Neuronal stem cell (in vitro differentiated cells): ENCODE measurements at places on chromosomes 2 and 18.

DNA sequence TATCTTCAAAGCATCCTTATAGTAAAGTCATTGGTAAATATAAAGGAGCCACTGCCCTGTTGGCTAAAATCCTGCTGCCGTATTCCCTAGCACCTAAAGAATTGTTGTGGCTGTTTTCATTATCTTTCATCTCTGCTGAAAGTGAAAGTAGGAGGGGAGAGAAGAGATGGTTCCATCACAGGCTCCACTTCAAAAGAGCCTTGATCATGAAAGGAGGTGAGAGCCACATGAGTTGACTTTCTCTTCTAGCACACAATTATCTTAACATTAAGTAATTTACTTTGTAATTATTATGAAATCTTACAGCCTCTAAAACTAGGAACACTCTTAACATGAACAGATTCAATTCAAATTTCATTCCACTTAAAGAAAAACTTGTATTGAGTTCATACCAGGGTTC lies 1050.9 kb upstream of the LRRTM1 start:
- DNase-seq = no peak

- DNase-seq = no peak
These were observed 53.4 kb upstream of the GAREM2 start for GRCh38 chr2:26119521-26119920.

GRCh38 chr2:37454851-37455762 lies 110.7 kb downstream of the QPCT start:
- no peak for DNase-seq

DNA sequence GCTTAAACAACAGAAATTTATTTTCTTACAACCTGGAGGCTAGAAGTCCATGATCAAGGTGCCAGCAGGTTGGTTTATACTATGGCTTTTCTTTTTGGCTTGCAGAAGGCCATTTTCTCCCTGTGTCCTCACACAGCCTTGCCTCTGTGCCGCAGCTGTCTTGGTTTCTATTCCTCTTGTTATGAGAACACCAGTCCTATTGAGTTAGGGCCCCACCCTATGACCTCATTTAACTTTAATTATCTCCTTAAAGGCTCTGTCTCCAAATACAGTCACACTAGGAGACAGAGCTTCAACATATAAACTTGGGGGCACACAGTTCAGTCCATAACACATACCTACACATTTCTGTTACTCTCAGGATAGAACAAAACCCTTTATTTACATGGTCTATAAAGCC lies 17.3 kb upstream of the RHOB start:
- DNase-seq = no peak

- DNase-seq = peak; percentile 58
These were observed at the start of gene PXDN for GRCh38 chr2:1744446-1745170. Gene PXDN, minus strand, starts transcription at chr2:1744515. Its CDS starts 60 bp downstream, at chr2:1744455.

GRCh38 chr2:73063909-73064875 lies 7.3 kb downstream of the SFXN5 start:
- DNase-seq = no peak

DNA sequence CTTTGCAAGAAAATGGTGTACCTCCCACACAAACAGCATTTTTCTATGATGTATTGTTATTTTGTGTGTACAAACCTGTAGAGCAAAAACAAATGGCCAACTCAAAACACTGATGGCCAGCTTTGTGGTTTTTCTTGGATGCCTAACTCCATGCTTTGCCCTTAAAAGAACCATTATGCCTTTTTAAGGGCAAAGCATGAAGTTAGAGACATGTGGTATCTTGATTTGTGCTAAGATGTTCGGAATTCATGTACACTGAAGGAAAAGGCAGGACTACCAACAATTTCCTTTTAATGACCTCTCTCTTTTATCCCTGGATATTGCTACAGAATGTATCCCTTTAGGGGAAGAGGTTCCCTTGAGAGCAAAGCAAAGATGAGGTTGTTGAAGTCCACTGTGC lies 273.6 kb downstream of the SCG2 start:
- no peak for DNase-seq
